Smooth muscle cell of the brain vasculature (primary cell): ENCODE measurements at places on chromosomes 3 and 15.

- DNase-seq = no peak
Measured at GRCh38 chr15:24861014-24861690, 93.6 kb upstream of the SNRPN start.

DNA sequence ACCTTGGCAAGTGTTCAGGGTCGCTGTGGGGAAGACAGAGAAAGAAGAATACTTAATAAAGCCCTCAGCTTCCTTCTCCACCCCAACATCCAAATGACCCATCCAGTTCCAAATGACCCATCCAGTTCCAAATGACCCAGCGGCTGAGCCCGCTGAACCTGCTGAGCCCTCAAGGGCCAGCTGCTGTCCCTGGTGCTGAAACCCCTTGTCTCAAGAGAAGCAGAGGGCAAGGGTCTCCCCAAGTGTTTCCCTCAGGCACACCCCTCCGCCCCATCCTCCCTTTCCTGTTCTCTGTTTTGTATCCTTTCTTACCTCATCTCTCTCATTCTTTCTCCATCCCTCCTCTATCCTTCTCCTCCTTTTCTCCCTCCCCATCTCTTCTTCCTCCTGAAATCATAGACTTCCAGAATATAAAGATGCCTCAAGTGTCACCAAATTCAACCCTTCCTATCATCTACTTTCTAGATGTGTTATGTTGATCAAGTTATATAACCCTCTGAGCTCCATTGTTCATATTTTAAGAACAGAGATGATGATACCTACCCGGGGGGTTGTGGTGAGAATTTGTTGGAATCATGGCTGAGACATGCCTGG is 29.0 kb downstream of the CCDC33 start:
- no peak for DNase-seq

DNA sequence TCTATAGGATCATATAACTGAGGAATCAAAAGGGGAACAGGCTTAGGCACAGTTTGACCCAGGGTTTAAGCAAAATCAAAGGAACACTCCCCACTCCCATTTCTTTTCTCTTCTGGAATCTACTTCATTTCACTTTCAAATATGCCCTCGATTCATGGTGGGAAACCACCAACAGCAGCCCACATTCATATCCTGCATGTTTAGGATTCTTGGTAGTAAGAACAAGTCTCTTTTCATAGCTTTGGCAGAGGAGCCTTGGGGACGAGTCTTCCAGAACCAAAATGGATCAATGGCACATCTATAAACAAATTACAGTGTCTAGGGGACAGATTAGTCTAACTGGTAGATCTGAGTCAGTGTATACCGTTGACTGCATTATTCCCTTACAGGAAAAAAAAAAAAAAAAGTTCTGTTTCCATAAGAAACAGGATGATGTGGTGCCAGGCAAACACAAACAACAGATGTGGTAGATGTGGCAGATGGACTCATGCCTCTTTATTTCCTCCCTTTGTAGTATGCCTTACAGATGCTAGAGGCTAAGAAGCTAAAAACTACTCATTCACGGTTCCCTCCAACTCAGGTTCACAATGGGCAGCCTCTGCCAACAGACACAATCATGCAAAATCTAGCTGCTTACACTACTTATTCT is 578.3 kb upstream of the ADAMTS9 start:
- DNase-seq = no peak

- no peak for DNase-seq
Measured at GRCh38 chr3:195048059-195048905, 222.7 kb downstream of the XXYLT1 start.

DNA sequence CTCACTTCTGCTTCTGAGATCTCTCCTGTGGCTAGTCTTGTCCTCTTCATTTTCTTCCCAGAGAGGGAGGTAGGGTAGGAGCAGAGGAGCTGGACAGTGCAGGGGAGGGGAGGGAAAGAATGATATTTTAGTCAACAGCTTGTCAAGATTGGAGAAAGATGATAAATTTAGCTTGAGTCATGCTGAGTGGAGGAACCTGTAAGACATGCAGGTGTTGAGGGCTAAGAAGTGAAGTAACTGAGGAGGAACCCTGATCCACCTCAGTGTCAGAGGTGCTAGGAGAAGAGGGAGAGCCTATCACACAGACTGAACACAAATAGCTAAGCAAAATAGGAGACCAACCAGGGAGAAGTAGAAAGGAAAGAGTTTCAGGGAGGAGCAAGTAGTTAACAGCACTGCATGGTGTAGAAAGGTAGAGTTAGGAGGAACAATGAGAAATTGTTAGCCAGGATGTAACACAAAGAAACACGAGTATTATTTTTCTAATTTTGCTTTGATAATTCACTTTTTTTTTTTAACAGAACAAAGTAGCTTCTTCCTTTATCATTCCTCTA is 108.2 kb upstream of the CHRM5 start:
- no peak for DNase-seq

GRCh38 chr3:122681284-122681973 is 790 bp downstream of the PARP14 start:
- no peak for DNase-seq

- DNase-seq = no peak
Measured at GRCh38 chr15:71294911-71295602, 179.8 kb downstream of the THSD4 start.

- no peak for DNase-seq
Measured at GRCh38 chr3:188948997-188949389, 222.8 kb upstream of the TPRG1 start.

DNA sequence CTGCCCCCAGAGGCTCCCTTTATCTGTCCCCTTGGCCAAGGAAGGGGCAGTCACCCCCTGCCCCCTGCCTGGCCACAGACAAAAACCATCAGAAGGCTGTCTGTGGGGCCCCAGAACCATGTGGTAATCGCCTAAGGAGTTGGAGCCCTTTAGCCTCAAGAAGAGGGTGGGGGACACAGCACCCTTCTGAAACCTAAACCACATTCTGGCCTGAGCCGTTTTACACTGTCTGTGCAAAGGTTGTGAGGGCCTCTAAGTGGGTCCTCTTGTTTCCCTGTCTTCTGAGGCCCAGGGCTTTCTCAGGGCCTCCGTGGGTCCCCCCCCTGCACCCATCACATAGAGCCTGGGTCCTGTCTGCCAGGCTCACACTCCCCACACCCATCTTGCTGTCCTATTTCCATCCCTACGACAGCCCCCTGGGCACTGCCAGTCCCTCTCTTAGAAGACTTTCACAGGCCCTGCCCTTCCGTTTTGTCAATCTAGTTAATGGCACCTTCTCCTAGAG is 17.9 kb upstream of the RPUSD3 start:
- no peak for DNase-seq

GRCh38 chr3:49465270-49466034 is 4.6 kb upstream of the DAG1 start:
- DNase-seq = no peak

- DNase-seq = no peak
Measured at GRCh38 chr3:193944518-193944884, 191.4 kb upstream of the HES1 start.

GRCh38 chr3:188759336-188760005 is 412.3 kb upstream of the TPRG1 start:
- no peak for DNase-seq

- DNase-seq = no peak
Measured at GRCh38 chr15:36498401-36498800, 81.0 kb upstream of the CDIN1 start.

GRCh38 chr15:101686718-101687117 is 34.5 kb upstream of the TM2D3 start:
- DNase-seq = no peak

- no peak for DNase-seq
Measured at GRCh38 chr3:196596355-196596754, 27.9 kb downstream of the FBXO45 start.

- no peak for DNase-seq
Measured at GRCh38 chr3:49636883-49637609, 37.1 kb upstream of the APEH start.

DNA sequence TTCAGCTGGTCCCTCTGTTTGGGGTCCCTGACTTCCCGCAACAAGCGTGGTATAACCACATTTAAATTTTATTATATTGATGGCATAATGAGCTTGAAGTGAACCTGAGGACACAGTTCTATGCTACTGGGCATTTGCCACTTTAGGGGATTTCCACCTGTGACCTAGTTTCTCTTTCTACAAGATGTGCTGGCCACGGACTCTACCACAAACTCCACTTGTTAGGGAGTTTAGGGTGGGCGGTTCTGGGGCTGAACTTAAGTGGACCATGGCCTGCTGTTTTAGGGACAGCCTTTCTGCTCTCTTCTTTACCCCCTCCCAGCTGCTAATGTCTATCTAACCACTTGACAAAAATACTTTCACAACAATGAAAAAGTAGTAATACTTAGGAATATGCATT is 1199.1 kb downstream of the SI start:
- DNase-seq = no peak

DNA sequence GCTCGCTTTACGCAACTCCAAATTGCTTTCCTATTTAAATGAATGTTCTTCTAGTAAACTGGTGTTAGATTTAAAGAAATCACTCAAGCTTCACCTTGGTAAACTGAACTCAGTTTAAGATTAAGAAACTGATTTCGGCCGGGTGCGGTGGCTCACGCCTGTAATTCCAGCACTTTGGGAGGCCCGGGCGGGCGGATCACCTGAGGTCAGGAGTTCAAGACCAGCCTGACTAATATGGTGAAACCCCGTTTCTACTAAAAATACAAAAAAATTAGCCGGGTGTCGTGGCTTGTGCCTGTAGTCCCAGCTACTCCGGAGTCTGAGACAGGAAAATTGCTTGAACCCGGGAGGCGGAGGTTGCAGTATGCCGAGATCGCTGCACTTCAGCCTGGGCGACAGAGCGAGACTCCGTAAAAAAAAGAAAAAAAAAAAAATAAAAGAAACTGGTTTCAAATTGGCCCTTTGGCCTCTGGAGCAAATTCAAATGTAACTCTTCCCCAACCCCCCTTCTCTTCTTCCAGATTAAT is 1.7 kb downstream of the SKIL start:
- DNase-seq = no peak

- DNase-seq = no peak
Measured at GRCh38 chr3:33883951-33884561, 85.6 kb downstream of the PDCD6IP start.

GRCh38 chr3:195129644-195130492 is 141.1 kb downstream of the XXYLT1 start:
- no peak for DNase-seq

DNA sequence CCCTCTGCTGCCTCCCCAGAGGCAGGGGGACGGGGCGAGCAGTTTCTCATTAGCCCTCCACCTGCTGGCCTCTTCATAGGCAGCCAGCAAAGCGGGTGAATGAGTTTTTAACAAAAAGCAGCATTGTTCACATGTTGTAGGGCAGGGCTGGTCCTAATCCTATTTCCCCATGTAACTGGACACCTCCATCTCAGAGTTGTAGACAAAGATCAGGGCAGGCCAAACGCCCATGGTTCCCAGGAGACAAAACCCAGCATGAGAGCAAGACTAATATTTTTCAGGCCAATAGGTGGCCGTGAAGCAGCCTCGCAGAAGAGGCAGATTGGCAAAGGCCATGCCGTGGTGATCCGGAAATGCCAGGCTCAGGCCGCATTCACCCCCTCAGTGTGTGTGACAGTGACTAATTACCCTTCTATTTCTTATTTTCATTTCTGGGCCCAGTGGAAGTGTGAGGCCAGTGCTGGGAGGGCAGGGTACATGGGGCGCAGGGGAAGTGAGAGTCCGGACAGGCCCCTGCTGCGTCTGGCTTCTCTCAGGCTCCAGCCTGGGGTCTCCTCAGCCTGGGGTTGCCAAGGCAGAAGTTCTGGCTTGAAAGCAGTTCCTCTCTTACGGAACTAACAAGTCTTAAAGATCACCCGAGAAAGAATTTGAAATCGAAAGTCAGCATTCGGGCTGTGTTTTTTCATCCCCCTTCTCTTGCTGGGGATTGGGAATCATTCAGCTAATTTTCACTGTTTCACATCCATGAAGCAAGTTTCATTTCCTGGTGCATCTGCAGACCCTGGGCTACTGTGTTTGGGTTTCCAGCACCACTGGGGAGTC is 64.8 kb downstream of the BOC start:
- peak; percentile 88 for DNase-seq

DNA sequence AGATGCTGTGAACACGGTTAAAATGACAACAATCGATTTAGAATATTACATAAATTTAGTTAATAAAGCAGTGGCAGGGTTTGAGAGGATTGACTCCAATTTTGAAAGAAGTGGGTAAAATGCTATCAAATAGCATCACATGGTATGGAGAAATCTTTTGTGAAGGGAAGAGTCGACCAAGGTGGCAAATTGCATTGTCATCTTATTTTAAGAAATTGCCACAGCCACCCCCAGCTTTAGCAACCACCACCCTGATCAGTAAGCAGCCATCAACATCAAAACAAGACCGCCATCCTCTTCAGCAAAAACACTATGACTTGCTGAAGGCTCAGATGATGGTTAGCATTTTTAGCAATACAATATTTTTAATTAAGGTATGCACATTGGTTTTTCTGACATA is 5.7 kb upstream of the CCR5 start:
- DNase-seq = no peak

- no peak for DNase-seq
Measured at GRCh38 chr3:8836096-8836495, 66.7 kb upstream of the OXTR start.

- no peak for DNase-seq
Measured at GRCh38 chr3:31911643-31912042, 69.4 kb downstream of the OSBPL10 start.

DNA sequence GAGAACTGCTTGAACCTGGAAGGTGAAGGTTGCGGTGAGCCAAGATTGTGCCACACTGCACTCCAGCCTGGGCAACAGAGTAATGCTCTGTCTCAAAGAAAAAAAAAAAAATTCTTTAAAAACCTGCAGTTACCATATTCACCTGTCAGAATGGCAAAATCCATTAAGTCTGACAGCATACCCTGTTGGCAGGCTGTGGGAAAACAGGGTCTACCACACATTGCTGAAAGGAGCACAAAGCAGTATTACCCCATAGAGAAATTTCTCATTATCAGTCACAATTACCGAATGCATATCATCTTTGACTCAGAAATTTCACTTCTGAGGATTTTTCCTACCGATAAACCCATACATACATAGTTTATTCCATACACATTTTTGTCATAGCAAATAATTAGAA is 264.1 kb upstream of the SLCO3A1 start:
- no peak for DNase-seq

GRCh38 chr3:53845881-53846133 is 412 bp downstream of the CHDH start:
- DNase-seq = no peak

- peak; percentile 50 for DNase-seq
Measured at GRCh38 chr3:101780661-101781060, 1.6 kb downstream of the NXPE3 start.

DNA sequence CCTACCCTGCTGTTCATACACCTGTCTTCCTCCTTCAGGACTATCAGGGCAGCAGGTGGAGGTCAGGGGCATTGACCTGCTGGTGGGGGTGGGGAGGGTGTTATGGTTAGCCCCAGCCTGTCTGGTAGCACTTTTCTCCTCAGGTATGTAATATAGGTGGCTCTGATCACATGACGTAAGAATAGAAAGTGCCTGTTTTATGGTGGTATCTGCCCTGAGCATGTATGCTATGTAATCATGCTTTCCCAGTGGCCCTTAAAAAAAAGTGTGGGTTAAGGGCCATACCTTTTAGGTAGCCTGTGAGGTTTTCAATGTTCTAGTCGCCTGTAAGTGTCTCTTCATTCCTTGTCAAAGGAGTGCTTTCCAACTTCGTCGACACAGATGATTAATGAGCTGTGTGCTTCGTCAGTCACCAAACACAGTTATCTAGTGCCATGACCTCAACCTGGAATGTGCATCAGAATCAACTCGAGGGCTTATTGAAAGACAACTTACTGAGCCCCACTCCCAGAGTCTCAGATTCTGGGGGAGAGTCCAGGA is 86.3 kb downstream of the KLHL25 start:
- no peak for DNase-seq
